Glomerular endothelial cell (primary cell): ENCODE measurements at places on chromosomes 3 and 15. TPM values are rescaled to one million over a fixed set of nuclear protein-coding genes. Genes with fewer than 3 reads are reported as not detected.

GRCh38 chr3:59839283-59839682, 789.5 kb upstream of the CFAP20DC start:
- no peak for DNase-seq

- no peak for DNase-seq
Measured at GRCh38 chr3:66066963-66067617, 28.4 kb upstream of the MAGI1 start.

DNA sequence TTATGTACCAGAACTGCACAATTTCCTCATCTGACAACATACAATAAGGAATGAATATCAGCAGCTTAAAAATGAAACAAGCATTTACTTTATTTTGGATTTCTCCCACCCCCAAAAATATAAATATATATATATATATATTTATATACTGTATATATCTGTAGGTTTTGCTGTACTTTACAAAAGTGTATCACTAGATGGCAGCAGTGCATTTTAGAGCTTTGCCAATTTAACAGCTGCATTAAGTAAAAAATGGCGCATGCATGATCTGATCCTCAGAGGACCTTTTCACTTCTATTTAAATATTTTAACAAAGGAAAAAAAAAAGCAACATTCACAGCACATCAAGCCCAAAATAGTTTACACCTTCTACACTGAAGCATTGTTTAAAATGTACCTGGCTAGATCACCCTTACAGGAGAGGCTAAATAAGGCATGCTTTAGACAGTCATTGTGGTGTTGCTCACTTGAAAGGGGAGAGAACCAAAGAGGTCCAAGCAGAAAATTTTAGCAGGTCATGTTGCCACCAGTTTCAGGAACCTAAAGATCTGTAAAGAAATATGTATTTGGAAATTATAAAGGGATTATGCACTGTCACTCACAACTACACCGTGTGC, 72.6 kb downstream of the NPTN start:
- peak; percentile 44 for DNase-seq

GRCh38 chr3:131914090-131914691, 120.6 kb downstream of the CPNE4 start:
- DNase-seq, result no peak

DNA sequence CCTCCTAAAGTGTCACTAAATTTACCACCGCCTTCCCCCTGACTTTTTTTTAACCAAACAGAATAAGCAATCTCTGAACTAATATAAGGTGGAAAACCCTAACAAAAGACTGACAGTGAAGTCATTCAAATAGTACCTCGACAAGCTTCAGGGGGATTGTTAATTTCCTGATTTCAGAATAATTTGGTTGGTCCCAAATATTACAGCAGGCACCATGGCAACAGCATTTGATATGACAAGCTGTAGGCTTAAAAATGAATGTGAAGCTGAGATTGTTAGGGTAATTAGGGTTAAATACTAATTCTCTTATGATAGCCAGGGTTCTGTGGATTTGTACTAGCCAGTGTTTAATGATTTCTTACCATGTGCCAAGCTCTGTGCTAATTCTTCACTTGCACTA, 63.5 kb upstream of the GOLGA8B start:
- no peak for DNase-seq

DNA sequence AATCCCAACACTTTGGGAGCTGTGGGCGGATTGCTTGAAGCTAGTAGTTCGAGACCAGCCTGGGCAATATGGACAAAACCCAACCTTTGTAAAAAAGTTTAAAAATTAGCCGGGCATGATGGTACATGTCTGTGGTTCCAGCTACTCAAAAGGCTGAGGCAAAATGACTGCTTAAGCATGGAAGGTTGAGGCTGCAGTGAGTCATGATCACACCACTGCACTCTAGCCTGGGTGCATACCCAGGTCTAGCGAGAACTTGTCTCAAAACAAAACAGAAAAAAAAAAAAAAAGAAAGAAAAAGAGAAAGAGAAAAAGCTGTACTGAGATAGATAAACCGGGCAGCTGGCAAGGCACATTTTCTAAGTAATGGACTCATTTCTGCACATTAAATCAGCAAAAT, 10.6 kb downstream of the ARPP19 start:
- DNase-seq, result no peak

- no peak for DNase-seq
Measured at GRCh38 chr3:68306571-68306970, 625.8 kb downstream of the TAFA4 start.

EFL1 gene
- 16.0 and 19.8 TPM in 2 replicates for total RNA-seq

- DNase-seq, result no peak
Measured at GRCh38 chr3:187750006-187750512, 4.8 kb upstream of the BCL6 start.

CPEB1 gene
- not detected in 2 replicates for total RNA-seq
